ENCODE measurements at places on chromosomes 2 and 18. TPM values are rescaled to one million over a fixed set of nuclear protein-coding genes. Genes with fewer than 3 reads are reported as not detected.

Gene CYP27A1
- 2.8 TPM for total RNA-seq

DNA sequence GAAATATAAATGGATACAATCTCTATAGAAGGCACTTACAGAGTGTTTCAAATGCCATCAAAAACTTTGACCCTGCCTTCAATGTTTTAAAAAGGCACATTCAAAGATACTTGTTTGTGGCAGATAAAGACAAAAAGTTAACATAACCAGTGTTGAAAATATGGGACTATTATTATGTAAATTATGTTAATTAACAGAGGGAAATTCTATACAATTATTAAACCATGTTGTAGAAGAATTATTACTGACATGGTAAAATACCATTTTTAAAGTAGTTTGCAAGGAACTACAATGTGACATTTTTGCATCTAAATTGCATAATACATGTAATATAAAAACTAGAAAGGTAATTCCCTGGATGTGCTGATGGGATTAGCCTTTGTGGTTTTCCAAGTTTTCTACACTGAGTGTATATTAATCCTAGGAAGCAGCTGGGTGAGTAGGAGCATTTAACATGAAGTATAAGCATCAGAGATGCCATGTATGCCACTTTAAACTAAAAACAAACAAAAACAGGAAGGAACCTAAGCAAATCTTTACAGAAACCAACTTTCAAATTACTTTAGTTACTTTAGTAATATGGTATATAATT, 21.7 kb downstream of the MIB1 start:
- no peak for DNase-seq

DNA sequence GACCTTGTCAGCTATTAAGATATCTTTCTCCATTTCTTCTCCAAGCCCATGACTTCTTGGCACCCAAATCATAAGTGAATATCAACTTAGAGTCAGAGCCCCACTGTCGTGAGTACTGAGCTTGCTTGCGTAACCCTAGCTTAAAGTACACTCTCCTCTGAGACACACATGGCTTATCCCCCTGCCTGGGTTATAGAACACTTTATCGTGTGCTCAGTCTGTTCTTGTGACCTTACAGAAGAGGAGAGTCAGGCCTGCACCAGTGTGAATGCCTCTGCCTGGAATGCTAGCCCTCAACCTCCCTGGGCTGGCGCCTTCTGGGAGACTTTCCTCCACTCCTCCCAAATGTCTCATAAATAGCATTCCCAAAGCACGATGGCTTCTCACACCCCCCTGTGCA, 79.3 kb downstream of the CEP192 start:
- no peak for DNase-seq

- no peak for DNase-seq
Measured at GRCh38 chr2:144409241-144409640, 110.7 kb downstream of the ZEB2 start.

DNA sequence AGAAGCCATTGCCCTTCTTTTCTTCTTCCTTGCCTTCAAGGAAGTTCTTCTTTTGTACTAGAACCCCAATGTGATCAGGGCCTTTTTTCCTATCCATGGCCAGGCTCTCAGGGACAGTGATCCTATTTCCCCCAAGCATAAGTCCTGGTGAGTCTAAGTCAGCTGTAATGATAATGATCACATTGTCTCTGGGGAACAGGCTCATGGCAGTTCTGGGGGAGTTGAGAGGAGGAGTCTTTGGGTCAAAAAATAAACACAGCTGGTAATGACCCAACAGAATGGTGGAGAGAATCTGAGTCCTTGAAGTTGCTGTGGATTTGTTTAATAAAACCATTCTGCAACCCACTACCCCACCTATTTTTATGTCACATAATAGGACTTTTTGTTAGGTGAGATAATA, 96.6 kb downstream of the SOCS6 start:
- no peak for DNase-seq

- DNase-seq: no peak
Measured at GRCh38 chr2:200350850-200351285, 44.4 kb downstream of the SPATS2L start.

Gene TFPI
- 35.2 TPM for total RNA-seq

DNA sequence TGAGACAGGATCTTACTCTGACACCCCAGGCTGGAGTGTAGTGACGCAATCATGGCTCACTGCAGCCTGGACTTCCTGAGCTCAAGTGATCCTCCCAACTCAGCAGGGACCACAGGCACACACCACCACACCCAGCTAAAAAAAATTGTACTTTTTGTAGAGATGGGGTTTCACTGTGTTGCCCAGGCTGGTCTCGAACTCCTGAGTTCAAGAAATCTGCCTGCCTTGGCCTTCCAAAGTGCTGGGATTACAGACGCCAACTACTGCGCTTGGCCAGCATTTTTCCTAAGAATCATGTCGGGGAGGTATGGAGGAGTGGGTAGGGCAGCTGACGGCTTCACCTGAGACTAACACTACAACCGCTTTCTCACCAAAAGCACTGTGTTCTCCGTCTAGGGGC, 50.4 kb downstream of the CYP26B1 start:
- DNase-seq: no peak

- DNase-seq: no peak
Measured at GRCh38 chr2:42770288-42771131, 6.6 kb upstream of the OXER1 start.
